Trophoblast cell (in vitro differentiated cells and primary cell): ENCODE measurements at places on chromosomes 12 and 14.

DNA sequence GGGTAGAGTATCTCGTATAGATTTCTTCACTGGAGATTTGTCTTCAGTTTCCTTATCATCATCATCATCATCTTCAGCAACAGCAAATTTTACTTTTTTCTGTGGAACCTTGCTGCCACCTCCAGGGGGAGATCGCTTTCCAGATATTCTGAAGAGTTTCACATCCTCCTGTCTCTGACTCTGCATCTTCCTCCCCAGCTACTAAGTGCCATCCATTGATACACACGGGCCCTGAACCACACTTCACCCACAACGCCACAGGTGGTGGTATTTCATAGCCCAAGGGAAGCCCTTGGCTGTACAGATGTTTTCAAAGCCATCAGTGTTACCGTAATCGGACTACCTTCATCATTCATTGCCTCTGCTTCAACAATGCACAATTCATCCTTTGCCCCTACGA is 82.2 kb downstream of the PPP2R5C start:
- no peak for DNase-seq

GRCh38 chr14:92397150-92397952 is 74.4 kb downstream of the SLC24A4 start:
- DNase-seq = no peak

GRCh38 chr12:94326727-94327126 is 132.9 kb downstream of the CEP83 start:
- DNase-seq = no peak

GRCh38 chr14:33114331-33114730 is 175.7 kb downstream of the NPAS3 start:
- no peak for DNase-seq
